NCI-H345 (cell line): ENCODE measurements at places on chromosomes 5 and 9.
A peak's percentile ranks its signal among the peaks of the same experiment; 100 is the strongest.

DNA sequence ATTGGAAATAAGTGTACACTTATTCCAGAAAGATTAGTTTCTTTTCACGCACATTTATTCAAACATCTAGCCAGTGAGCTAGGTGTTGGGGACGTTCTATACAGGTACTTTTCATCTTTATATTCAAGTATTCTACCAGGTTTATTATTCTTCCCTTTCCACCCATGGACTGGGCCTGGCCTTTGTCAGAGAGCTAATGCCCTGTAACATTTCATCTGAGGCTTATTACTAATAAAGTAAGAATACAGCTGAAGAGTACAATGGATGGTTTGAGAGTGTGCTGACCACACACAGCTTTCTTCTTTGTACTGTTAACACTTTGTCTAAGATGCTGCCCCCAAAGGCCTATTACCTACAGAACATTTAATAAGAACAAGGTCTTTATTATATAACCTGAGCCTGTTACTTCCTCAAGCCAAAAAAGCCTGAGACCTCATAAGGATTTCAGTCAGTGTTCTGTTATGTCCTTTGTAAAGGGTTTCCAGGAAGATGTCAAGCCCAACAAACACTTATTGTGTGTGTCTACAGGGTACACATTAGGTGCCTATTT is 93.5 kb downstream of the ZNF608 start:
- no peak for DNase-seq

DNA sequence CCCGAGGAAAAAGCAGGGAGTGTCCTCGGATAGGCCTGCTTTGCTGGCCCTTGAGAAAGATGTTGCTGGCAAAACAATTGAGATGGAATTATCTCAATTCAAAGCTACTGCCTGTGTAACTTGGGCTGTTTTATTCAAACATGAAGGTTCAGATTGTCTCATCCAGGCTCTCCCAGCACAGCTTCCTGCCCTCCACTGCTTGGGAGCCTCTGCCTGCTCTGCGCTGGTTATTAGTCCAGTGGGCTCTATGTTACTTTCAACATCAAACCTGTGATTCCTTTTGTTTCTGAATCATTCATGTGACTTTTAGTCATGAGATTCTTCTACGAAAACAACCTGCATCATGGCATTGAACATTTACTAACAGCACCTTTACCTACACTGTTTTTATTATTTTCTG is 123.2 kb downstream of the SNCAIP start:
- DNase-seq, result no peak

DNA sequence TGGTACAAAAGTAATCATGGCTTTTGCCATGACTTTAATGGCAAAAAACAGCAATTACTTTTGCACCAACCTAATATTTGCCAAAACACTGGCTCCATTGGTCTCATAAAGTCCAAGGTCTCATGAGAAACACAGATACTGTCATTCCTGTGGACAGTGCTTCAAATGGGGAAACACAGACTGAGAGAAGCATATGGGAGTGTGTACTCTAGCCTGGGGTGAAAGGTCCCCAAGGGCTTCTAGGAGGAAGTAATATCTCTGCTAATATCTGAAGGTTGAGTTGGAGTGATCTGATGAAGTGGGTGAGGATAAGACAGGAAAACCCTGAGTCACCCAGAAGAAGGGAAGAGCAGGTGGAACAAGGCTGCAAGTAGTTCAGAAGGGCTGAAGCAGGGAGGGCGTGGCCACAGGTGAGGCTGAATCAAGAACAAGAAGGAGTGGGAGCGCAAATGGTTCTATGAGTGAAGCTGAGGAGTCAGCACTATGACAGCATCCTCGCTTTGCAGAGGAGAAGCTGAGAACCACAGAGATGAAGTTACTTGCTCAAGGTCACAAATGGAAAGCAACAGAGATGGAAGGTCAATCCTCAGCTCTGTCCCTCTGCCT is 164.1 kb downstream of the ASTN2 start:
- no peak for DNase-seq

DNA sequence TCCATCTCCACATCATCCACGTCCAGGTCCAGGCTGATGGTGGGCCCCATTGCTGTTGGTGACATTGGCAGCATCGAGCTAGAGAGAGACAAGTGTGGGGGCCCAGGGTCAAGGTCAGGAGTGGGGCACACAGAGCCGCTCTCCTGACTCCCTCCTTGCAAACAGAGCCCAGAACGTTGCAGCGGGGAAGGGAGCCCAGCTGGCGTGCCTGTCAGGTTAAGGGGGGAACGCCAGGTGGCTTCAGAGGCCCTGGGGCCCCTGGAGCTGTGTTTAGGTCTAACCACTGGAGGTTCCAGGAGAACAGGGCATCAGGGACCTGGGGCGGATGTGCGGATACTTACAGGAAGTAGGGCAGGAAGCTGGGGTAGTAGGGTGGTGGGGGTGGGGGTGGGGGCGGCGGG is 7.5 kb downstream of the RNF44 start:
- no peak for DNase-seq

DNA sequence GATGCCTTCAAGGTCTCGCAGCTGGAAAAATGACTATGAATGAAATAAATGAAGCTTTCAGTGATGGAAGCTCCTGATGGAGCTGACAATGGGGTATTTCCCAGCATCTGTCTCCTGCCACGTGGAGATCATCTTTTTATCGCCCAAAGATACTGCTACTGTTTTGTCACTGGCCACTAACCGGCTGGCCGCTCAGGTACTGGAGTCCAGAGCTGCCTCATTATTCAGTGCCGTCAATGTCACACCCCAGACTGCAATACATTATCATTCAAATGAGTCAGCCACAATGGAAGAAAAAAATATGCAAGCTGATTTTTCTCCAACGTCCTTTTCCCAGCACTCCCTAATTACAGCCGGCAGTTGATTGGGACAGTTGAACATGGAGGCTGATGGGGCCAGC is 280.4 kb downstream of the ZSWIM6 start:
- DNase-seq, result no peak

- no peak for DNase-seq
Measured at GRCh38 chr9:134818591-134818990, 62.0 kb upstream of the FCN2 start.

GRCh38 chr5:117667105-117667504 is 1092.5 kb upstream of the SEMA6A start:
- no peak for DNase-seq

GRCh38 chr5:43855452-43855851 is 252.5 kb downstream of the NNT start:
- DNase-seq, result no peak

GRCh38 chr5:173247041-173247440 is 12.0 kb upstream of the NKX2-5 start:
- DNase-seq, result no peak

DNA sequence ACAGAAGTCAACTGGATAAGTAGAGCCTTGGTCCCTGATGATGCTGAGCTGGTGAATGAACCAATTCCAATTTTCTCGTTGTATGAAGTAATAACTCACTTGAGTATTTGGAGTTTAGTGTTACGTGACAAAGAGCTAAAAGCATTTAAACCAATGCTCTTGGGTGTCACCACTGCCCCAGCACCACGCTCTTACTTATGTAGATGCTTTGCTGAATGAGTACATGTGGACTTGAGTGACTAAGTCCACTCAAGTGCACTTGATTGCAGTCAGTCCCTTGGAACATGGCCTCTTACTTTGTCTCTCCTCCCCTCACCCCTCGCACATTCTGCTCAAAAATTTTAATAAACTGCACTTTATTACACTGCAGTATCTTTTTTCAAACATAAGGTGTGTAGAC is 184.0 kb downstream of the MAN2A1 start:
- no peak for DNase-seq

DNA sequence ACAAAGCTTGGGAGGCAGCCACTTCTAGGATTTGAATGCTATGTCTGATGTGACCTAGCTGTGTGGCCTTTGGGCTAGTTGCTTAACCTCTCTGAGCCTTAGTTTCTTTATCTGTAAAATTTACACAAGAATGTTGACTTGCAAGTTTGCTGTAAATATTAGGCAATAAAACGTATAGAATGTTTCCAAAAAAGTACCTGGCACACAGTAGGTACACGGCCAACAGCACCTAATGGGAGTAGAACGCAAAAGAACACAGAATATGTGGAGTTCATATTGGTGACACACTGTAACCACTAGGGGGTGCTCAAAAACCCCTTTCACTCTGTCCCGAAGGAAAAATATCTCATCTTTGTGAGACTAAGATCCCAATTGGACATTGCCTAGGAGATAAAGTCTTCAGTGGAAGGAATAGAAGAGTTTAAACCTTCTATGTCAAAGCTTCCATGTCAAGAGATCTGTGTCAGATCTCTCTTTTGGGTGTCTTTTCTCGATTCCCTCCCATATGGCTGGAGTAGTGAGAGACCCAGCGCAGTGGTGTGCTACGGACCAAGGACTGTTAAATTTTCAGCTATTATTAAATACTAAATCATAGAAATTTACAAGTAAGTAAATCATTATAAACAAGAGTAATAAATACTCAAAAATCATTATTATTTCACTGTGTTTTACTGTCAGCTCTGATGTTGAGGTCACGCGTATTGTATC is 145.4 kb upstream of the RAD23B start:
- peak; percentile 3 for DNase-seq

- DNase-seq, result no peak
Measured at GRCh38 chr5:171428809-171429542, 9.5 kb downstream of the FGF18 start.

DNA sequence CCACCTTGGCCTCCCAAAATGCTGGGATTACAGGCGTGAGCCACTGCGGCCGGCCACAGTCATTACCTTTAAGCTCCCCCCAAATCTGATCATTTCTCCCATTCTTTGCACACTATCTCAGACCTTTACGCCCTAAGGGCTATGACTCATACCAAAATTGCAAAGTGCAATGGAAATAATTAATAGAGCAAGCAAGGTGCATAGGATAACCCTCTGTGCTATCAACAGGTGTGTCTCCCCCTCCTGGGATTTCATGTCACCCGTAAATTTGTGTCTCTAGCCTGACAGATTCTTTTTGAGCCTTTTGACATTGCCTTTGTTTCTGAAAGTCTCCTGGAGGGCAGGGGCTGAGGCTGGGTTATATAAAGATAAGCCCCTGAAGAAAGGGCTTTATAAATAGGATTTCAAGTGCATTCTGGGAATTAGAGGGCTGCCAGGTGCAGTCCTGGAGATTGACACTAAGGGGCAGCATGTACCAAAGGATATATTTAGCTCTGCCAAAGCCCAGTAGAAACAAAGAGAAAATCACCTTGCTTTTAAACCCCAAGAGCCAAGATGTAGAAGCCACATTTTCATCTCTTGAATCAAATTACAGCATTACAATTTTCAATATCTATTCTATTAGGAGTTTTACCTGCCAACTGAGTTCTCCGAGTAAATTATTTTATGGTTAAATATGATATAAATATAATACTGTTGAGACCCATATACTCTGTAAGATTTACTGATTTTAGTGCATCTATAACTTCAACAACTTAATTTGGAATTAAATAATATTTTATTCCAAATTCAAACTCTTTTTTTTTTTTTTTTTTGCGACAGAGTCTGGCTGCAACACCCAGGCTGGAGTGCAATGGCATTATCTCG is 18.2 kb downstream of the S100Z start:
- peak; percentile 74 for DNase-seq

DNA sequence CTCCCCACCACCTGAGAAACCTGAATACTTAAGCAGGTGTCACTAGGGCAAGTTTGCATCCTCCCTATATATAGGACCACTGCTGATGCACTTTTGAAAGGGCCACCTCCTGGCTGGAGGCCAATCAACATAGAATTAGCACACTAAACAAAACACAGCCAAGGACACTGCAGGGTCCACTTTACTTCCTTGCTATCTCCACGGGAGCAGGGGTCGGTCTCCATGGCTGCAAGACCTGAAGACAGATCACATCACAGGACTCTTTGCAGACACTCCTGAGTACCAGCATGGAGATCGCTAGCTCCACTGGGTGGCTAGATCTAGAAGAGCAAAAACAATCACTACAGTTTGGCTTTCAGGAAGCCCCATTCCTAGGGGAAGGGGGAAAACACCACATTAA is 72.3 kb downstream of the C9orf153 start:
- DNase-seq, result peak; percentile 23

GRCh38 chr5:131523500-131524185 is 111.4 kb downstream of the RAPGEF6 start:
- no peak for DNase-seq

DNA sequence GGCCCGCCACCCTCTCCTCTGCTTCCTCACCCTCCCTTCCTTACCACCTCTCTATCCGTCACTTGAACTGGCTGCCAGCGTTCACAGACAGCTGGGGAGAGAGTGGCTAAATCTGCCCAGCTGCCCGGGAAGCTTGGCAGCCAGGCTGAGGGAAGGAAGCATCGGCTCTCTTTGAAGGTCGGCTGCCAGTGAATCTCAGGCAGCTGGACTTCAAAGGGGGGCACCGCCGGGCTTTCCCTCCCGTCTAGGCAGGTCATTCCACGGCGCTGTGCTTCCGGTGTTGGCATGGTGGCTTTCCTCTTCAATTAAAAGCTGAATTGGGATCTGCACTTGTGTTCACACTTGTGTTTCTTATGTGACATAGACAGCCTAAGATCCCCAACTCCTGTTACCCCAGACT is 174.0 kb downstream of the GDNF start:
- DNase-seq, result no peak

DNA sequence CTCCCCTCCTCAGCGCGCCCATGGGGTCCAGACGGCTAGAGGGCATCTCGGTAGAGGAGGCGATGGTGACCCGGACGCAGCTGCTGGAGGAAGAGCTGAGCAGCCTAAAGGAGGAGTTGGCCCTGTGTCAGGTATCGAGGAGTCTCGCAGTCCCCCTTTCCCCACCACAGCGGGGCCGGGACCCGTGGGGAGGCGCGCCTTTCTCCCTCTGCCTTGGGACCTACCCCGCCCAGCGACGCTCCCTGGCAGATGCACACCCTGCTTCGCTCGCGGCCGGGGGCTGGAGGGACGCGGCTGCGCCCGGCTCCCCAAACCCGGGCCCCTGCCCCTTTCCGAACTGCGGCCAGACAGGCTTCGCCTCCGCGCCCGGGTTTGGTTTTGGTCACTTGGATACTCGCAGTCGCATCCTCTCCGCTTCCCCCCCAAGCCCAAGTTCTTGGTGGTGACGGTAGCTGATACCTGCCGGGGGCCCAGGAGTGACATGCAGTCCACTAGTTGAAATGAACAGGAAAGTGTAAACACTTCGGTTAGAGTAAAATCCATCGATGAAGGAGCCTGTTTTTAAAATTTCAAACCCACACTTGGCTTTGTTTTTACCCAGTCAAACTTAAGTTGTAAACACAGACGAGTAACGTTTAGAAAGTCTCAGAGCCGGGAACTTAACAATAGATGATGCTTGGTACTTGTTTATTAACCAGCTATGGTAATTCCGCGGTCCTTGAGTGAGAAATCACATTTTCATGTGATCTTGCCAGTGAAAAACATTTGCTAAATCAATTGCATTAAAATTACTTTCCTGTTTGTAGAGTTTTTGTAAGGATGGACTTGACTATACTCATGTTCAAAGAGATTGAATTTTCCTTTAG is 688 bp downstream of the CNTLN start:
- peak; percentile 41 for DNase-seq
